HepG2 (cell line): ENCODE measurements at places on chromosomes 12 and 14. TPM values are rescaled to one million over a fixed set of nuclear protein-coding genes. Genes with fewer than 3 reads are reported as not detected.

SDS gene
- not detected in 2 replicates for total RNA-seq

EPYC gene
- total RNA-seq = not detected in 2 replicates

BTBD6 gene
- not detected in 2 replicates for total RNA-seq

ANAPC7 gene
- total RNA-seq = 69.1 and 73.7 TPM in 2 replicates

IGFBP6 gene
- total RNA-seq = 2.1 and 3.9 TPM in 2 replicates

ALX1 gene
- not detected in 2 replicates for total RNA-seq

NPAS3 gene
- total RNA-seq = not detected in 2 replicates

PZP gene
- 0.89 and 1.1 TPM in 2 replicates for total RNA-seq

TCTN1 gene
- 8.9 and 16.0 TPM in 2 replicates for total RNA-seq

KCNH3 gene
- total RNA-seq = 0.07 and 0.13 TPM in 2 replicates

ADAM21 gene
- total RNA-seq = 0.07 TPM in 1 of 2 replicates, not detected in the other

SLC7A8 gene
- total RNA-seq = not detected in 2 replicates

CELA1 gene
- not detected in 2 replicates for total RNA-seq
